ENCODE measurements at places on chromosomes 4 and X.
A peak's percentile ranks its signal among the peaks of the same experiment; 100 is the strongest.

DNA sequence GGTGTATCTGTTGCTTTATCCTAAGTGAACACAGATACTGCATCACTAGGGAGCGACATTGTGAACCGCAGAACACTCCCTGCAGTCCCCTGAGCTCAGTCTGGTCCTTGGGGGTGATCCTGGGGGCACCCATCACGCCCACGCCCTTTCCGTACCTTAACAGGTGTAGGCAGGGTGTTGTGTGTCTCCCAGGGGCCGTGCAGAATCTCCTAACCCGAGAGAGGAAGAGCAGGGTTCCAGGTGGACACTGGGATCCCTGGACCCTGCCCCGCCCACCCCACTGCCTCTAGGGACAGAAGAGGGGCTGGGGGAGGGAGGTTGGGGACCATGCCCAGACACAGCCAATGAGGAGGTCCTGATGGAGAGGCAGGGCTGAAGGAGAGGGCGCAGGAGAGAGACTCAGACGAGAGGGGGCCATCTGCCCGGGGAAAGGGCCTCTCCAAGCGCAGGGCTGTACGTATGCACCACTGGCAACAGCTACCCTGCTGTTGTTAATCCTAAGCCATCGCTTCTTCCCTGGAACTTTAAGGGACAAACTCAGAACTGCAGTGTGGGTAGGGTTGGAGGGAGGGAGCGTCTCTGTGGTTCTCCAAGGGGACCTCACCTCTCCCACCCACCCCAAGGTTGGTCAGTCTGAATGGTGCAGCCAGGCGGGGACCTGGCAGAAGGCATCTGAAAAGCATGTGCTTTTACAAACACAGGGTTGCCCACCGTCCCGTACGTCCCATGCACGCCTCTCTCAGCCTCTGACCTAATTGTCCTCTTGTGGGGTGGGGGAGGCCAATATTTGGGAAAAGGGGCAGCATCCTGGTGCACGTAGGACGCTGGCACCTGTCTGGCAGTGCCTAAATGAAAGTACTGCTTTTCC, 2.5 kb downstream of the P2RY8 start:
- DNase-seq, result peak; percentile 68

DNA sequence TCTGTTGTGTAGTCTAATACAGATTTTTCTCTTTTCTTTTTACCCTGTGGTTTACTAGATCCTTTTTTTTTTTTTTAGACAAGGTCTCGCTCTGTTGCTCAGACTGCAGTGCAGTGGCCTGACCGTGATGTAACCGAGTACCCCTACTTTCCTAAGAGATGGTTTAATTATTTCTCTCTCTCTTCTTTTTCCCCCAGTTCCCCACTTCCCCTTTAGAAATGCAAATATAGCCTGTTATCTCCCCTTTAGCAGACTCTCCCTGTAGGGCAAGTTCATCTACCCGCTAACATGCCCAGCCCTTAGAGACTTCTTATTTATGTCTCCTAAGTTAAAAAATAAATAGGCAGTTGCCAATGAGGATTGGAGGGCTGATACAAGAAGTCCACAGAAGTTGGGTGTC, 4.5 kb downstream of the SNX25 start:
- no peak for DNase-seq

- DNase-seq, result no peak
These were observed 137.4 kb downstream of the FRYL start for GRCh38 chr4:48642421-48643374.

GRCh38 chrX:1452516-1453394, at the start of gene ASMTL:
TSS of gene ASMTL (minus strand) at chrX:1452909. CDS start at chrX:1452840, 69 bp downstream.
- DNase-seq, result no peak

DNA sequence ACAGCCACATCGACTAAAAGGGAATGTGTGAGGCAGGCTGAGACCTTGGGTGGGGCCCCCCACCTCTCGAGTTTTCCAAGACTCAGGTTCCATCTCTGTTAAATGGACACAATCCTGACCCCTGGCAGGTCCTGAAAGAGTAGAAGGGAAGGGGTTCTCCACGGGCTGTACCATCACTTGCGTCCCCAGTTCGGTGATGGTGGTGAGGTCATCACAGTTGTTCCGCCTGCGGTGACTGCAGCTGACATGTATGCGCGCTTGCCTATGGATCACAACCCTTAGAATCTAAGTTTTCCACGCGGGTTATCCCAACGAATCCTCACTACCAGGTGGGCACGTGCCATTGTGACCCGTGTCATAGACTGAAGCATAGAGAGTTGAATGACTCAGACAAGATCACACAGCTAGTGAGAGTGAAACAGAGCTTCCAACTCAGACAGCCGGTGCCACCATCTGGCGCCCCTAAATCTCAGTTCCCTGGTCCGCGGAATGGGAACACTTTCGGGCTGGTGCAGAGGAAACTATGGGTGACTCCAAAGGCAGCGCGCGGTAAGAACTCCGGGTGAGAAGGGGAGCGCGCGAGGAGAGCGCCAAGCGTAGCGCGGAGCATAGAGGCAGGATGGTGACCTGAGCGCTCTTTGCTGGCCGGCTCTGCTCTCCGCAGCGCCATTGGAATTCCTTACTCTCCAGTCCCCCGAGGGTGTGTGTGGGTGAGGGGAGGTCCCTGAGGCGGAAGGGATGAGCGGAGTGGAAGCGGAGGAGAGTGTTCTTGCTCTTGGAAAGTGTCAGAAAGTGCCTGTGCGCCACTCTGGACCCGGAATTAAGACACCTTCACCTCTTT, 10.5 kb downstream of the MSX1 start:
- no peak for DNase-seq

DNA sequence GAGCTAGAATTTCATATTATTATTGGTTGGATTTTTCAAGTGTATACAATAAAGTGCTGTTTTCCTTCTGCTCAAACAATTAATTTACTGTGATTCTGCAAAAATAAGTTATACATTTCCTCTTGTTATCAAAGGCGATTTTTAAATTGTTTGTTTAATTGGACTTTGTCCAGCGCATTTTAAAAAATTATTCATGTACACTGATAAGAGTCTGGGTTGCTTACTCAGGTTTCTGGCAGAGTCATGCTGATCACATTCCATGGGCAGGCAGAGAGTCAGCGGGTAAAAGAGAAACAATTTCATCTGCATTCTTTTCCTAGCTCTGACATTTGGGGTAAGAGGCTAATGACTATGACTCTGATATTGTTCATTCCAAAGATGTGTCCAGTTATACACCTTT, 8.9 kb downstream of the FAT4 start:
- DNase-seq, result no peak

DNA sequence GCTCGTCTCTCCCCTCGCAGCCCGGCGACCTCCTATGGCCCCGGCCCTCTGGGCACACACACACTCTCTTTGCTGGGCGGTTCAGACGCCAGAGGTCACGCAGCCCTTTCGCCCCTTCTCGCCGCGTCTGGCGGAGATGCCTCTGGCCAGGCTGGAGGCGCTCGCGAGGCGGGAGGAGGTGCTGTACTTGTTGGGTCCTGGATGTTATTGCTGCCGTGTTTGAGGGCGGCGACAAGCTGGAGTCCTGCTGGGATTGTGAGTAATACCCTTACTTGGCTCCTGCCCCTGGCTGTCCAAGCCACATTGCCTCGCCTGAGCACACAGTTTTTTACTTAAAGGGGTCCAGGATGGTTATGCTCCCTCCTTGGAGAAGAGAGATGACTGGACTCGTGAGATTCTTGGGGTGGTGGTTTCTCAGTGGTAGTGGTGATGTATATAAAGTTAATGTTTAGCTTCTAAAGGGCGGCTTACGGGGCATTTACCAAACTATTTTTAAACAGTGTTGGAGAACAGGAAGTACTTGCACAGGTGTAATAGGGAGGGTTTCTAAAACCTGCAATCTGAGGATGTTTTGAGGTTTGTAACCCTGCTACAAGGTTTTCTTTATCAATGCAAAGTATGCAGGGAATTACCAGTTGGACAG, 572 bp downstream of the USP53 start:
- peak; percentile 10 for DNase-seq

- no peak for DNase-seq
These were observed 123.6 kb upstream of the CPEB2 start for GRCh38 chr4:14878681-14879080.

DNA sequence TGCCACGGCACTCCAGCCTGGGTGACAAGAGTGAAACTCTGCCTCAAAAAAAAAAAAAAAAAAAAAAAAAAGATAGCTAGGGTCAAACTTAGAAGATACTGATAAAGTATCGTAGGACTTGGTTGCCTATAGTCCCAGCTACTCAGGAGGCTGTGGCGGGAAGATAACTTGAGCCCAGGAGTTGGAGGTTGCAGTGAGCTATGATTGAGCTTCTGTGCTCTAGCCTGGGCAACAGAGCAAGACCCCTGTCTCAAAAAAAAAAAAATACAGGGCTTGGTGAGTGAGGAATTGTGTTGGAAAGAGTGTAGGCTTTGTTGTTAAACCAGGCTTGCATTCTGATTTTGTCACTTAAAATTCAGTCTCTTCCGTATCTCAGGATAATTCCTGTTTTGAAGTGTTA, 6.2 kb downstream of the TAF1 start:
- DNase-seq, result no peak

DNA sequence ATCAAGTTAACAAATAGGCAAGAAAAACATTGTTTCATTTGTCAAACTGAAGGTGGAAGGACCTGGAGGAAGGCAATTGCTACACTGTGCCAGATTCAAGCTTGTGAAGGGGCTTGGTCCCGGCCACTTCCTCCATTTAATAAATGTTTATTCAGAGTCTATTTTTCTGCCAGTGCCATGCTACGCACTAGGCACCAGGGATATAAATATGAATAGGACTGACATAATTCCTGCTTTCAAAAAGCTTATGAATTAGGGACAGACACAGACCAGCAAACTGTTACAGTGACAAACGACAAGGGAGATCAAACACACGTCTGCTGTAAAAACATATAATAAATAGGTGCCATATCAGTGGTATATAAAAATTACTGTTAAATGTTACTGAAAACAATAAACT, 571 bp downstream of the TLR6 start:
- no peak for DNase-seq

DNA sequence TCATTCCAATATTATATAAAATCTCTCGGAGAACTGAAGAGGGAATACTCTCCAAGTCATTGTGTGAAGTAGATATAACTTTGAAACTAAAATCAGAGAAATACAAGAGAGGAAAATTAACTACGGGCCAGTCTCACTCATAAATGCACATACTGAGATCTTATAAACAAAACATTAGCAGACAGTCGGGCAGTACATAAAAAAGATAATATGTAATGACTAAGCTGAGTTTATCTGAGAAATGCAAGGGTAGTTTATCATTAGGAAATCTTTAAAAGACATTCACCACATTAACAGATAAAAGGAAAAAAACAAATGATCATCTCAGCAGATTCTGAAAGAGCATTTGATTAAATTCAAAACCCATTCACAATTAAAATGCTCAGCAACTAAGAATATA, 116.7 kb downstream of the NYX start:
- no peak for DNase-seq

All from NCI-H524 treated with DMSO at 0.1 percent for 48 hours (cell line).